Stimulated activated CD8-positive, alpha-beta memory T cell treated with anti-CD3 and anti-CD28 coated beads, Interleukin-12 subunit alpha, Interleukin-12 subunit beta, amount 100 ng/mL, for 1 hour (primary cell): ENCODE measurements at places on chromosomes 12 and 14.

DNA sequence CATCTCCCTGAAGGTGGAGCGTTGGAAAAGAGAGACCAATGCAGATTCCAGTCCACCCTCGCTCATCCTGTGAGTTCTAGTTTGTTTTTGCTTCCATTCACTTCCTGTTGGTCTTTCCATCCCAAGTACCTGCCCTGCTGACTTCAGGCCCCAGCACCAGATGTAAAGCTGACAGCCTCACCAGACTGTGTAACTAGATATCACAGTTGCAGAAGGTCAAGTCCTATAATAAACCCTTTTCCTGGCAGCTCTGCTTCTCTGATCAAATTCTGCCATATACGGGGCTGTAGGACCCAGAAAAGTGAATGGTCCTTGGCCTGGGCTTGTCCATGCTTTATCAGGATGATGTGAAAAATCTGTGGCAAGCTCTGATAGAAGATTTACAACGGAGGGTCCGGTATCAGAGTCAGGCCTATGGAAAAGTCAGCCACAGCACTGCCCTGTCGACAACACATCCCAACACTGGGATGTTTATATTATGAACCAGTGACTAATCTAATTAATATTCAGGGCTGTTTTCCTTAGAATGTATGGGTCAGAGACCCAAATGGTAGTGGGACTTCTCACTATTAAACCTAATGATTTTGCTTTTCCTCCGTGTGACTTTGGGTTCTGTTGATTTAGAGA is 42.1 kb downstream of the CCDC175 start:
- no peak for DNase-seq

GRCh38 chr12:2118061-2118460 is 65.3 kb downstream of the CACNA1C start:
- DNase-seq = no peak

GRCh38 chr14:72653026-72653425 is 240.9 kb downstream of the DPF3 start:
- no peak for DNase-seq

DNA sequence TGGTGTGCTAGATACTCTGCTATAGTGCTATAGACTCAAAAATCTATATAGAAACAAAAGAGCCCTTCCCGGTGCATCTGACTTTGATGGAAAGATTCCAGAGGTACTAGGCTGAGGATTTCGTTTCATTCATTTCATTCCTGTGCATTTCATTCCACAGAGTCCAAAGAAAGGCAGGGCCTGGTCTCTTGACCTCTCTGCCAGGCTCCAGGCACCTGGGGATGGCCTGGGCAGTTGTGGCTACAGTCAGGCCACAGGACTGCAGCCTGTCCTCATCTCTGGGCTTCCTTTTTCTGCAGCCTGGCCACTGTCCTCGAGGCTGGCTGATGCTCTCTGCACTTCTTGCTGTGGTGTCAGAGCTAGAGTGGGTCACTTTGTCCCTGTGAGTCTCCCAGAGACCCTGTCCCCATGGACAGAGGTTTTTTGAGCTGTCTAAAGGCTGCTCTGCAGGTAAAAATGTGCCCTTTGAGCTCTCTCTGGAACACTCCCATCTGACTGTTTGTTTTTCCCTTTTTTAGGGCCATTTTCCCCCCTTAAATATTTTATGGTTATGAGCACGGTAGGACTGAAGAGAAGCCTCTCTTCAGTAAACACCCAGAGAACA is 3.2 kb upstream of the VDR start:
- DNase-seq = no peak
